NCI-H2171 (cell line): ENCODE measurements at places on chromosomes 3 and 15.

- DNase-seq, result no peak
Measured at GRCh38 chr15:60121845-60122244, 117.7 kb downstream of the FOXB1 start.

GRCh38 chr15:31081588-31082250 is 19.8 kb downstream of the TRPM1 start:
- DNase-seq, result no peak

- no peak for DNase-seq
Measured at GRCh38 chr3:154280161-154280560, 44.1 kb downstream of the DHX36 start.

GRCh38 chr3:171026597-171027293 is at the start of gene SLC2A2:
TSS of gene SLC2A2 (minus strand) at chr3:171026720. CDS start at chr3:171026670, 50 bp downstream.
- DNase-seq, result no peak

GRCh38 chr15:83919978-83920510 is 266.1 kb downstream of the ADAMTSL3 start:
- DNase-seq, result no peak

- no peak for DNase-seq
Measured at GRCh38 chr3:46316206-46316605, 37.7 kb upstream of the CCR2 start.

DNA sequence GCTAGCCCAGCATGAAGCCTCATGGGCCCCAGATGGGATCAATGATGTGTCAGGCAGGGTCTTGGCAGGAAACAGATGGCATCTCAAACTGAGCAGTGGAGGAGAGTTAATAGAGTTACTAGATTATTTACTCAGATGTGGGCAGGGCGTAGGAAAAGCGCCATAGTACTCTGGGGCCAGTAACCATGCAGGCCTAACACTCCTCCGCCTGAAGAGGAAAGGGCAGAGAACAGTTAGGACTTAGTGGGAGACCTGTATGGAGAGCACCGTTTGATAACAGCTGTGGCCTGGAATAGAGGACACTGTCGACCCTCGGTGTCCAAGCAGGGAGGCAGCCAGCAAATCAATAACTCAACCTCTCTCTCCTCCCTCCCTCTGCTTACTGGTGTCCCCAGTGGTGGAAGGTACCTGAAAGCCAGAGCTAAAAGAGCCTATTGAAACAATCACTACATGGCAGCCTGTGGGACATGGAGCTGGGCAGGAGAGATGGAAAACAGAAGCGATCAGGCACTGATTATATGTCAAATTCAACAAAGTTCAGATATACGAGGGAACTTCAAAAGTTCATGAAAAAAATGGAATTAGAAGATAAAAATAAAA is 111.4 kb upstream of the CCNL1 start:
- no peak for DNase-seq

GRCh38 chr3:2923390-2923789 is 186.8 kb downstream of the IL5RA start:
- DNase-seq, result no peak

- no peak for DNase-seq
Measured at GRCh38 chr3:83011481-83011880, 1250.0 kb upstream of the GBE1 start.

DNA sequence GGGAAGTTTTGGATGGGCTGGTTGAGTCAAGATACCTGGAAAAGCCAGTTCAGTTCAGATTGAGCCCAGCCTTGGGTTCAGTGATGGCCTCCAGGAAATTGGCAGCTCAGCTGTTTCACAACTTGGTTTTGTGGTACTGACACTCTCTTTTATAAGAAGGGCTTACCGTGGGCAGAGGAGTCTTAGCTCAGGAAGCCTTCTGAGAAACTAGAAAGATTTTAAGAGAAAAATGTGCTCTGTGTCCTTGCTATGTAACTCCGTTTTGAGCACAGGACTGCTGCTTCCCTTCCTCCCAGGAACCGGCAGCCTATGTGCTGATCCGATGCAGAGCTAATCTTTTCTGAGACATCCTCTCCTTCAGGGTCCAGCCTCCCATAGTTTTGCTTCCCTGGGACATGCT is 46.6 kb upstream of the RASGRP1 start:
- DNase-seq, result no peak
